Stimulated activated CD8-positive, alpha-beta memory T cell treated with anti-CD3 and anti-CD28 coated beads, Interleukin-12 subunit alpha, Interleukin-12 subunit beta, amount 100 ng/mL, for 1 hour (primary cell): ENCODE measurements at places on chromosomes 16 and 17.

- DNase-seq = no peak
These were observed 6.0 kb downstream of the SYNGR2 start for GRCh38 chr17:78174346-78174869.

DNA sequence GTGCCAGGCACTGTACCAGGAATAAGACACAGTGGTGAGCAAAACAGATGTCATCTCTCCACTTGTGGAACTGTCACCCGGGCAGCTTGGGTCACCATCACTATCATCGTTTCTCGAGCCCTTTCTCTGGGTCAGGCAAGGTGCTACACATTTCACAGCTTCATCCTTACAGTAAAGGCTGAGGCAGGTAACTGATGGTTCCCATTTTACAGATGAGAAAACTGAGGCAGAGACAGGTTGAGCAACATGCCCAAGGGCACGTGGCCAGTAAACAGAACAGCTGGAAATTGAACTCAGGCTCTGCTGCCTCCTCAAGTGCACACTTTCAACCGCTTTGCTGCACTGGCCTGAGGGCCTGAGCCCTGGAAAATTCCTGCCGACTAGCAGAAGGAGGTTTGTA, 294.6 kb downstream of the XYLT1 start:
- DNase-seq = no peak

DNA sequence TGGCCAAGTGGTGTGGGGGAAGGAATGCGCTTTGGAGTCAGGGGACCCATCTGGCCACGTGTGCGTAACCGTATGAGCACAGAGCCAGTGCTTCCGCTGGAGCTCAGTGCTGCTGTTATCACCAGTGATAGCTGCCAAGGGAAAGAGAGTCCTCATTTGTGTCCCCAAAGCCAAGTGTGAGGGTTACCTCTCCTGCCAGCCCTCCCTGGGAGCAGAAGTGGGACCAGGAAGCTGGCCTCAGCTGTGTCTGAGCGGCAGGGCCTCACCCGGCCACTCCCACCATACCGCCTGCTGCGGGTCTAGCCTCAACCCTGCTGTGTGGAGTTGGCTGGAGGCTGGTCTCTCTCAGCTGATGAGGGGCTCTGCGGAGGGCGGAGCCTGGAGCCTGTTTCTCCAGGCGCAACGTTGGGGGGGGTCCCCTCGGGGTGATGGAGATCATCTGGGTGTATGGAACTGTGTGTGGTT, 44.5 kb downstream of the MEAK7 start:
- no peak for DNase-seq

GRCh38 chr17:17058304-17058703, 16.0 kb downstream of the MPRIP start:
- DNase-seq = no peak

DNA sequence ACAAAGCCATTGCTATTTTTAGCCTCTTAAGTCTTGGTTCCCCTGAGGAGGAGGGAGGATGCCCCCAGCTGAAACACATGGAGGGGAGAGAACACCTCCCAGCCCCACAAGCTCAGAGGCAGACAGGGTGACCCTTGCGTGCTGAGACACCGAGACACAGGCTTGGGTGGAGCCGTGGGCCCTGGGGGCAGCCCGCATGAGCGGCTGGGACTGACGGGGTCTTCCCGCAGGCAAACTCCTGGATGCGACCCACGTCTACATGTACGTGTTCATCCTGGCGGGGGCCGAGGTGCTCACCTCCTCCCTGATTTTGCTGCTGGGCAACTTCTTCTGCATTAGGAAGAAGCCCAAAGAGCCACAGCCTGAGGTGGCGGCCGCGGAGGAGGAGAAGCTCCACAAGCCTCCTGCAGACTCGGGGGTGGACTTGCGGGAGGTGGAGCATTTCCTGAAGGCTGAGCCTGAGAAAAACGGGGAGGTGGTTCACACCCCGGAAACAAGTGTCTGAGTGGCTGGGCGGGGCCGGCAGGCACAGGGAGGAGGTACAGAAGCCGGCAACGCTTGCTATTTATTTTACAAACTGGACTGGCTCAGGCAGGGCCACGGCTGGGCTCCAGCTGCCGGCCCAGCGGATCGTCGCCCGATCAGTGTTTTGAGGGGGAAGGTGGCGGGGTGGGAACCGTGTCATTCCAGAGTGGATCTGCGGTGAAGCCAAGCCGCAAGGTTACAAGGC, 9.8 kb downstream of the SLC16A3 start:
- peak; percentile 51 for DNase-seq

- no peak for DNase-seq
These were observed 2.5 kb downstream of the CBLN1 start for GRCh38 chr16:49278944-49279725.

- no peak for DNase-seq
These were observed 18.6 kb downstream of the TMEM98 start for GRCh38 chr17:32946375-32947135.
